ENCODE measurements at places on chromosomes 6 and 20. TPM values are rescaled to one million over a fixed set of nuclear protein-coding genes. Genes with fewer than 3 reads are reported as not detected.
A peak's percentile ranks its signal among the peaks of the same experiment; 100 is the strongest.

- no peak for DNase-seq
These were observed 46.6 kb downstream of the MOXD1 start for GRCh38 chr6:132354517-132355167.

DNA sequence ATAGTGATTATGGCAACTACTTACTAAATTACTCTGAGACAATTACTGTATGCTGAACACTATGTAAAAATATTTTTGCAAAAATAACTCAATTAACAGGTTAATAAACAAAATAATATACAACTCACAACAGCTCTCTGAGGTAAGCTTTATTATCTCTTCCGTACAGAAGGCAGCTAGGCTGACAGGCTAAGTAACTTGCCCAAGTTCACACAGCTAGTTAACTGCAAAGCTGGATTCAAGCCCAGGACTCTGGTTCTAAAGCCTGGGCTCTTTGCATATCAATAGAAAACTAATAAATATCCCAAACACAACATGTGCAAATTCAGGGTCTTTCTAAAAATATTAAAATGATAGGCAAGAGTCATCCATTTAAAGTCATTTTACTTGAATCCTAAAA, 169.5 kb upstream of the BEND3 start:
- no peak for DNase-seq

- no peak for DNase-seq
These were observed 238.5 kb downstream of the TBX18 start for GRCh38 chr6:84525907-84526306.

GRCh38 chr20:39259010-39259803, 297.1 kb downstream of the DHX35 start:
- peak; percentile 9 for DNase-seq

- DNase-seq: peak; percentile 50
These were observed 47.7 kb downstream of the PYGB start for GRCh38 chr20:25295386-25296093.

DNA sequence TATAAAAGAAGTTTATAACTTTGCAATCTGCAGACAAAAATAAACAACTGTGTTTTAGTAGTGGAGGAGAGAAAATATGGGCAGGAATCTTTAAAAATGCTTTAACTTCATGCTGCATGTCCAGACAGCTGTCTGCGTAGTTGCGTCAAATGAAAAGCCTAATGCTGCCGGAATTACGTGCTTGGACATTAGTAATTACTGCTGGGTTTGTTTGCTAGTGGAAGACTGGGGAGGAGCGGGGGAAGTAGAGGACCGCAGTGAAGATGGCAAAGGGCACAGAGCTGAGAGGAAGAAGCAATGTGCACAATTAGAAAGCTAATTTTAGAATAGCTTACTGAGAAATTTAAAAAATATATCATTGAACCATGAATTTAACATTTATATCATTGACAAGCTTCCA, 2.4 kb downstream of the SNAP25 start:
- DNase-seq: no peak

- no peak for DNase-seq
These were observed 70.3 kb downstream of the NKAIN2 start for GRCh38 chr6:123873974-123874373.

DNA sequence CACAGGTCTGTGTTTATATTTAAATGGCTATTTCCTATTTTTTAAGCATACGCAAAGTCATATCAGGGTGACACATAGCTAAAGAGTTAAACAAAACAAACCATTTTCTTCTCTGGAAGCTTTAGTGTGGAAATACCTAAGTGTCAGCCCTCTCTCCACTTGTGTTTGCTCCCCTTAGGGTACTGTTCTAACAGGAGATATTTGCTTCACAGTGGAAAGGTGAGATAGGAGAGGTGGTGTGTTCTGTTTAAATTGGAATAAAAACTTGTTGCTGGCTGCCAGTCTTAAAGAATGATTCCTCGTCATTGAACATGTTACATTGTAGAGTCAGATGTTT, 18.9 kb downstream of the PHACTR2 start:
- DNase-seq: no peak

DNA sequence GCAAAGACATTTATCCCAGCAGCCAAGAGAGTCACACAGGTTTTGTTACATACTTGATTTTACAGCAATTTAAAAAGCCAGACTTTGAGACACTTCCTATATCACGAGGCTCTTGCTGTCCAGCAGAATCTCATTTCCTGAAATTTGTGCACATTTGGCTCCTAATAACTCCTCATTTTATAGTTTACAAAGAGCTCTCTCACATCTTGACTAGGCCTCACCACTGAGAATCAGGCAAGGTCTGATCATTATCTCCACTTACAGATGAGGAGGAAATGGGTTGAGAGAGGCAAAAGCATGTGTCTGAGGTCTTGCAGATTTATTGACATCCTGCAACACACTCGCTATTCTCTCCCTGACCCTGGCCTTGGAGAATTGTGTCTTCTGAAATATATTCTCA, 426.8 kb downstream of the MAFB start:
- no peak for DNase-seq

GRCh38 chr6:85192596-85192995, 257.3 kb upstream of the NT5E start:
- DNase-seq: no peak

GRCh38 chr20:54475334-54476168, at the start of gene DOK5:
TSS of gene DOK5 (plus strand) at chr20:54475593. CDS start at chr20:54475947, 354 bp downstream.
- DNase-seq: peak; percentile 64

DNA sequence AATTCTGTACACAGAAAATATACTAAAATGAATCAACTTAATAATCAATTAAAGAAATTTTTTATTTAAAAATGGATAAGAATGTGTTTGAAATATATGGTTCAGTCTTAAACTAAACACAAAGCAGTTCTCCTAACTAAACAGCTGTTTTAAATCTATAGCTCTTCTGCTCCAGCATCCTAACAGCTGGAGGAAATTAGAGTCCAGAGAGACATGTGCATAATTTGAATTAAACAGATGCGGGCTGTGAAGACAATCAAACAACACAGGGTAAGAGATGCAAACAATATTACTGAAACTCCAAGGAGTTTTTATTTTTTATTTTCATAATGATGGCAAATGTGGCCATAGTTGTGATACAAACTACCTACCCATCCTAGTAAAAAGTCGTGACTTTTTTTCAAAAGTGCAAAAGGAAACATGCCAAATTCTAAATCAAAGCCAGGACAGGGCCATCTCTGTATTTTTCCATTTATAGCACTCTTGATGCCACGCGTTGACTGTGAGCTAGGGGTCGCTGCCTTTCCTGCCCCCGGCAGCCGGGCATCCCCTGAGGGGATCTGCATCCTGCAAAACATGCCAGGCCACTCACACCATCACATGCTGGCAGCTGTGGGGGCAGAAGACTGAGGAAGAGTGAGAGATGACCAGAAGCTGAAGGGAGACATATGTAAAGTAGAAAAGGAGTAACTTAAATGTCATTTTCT, 310.6 kb downstream of the PRKN start:
- DNase-seq: no peak

GRCh38 chr6:133768656-133769295, 120.1 kb upstream of the TCF21 start:
- no peak for DNase-seq

GRCh38 chr20:62020935-62021701, 44.6 kb downstream of the TAF4 start:
- no peak for DNase-seq

DNA sequence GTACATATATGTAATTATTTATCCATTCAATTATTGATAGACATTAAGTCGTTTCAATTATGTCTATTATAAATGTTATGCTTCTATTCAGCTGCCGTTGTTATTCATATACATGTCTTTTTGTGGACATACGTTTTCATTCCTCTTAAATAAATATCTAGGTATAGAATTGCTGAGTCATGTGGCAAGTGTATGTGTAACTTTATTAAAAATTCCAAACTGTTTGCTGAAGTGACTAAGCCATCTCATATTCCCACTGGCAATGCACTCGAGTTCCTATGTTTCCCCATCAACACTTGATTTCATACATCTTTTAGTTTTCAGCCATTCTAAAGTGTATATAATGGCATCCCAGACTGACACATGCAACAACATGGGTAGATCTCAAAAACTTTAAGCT, 739.7 kb upstream of the POU3F2 start:
- DNase-seq: no peak

DNA sequence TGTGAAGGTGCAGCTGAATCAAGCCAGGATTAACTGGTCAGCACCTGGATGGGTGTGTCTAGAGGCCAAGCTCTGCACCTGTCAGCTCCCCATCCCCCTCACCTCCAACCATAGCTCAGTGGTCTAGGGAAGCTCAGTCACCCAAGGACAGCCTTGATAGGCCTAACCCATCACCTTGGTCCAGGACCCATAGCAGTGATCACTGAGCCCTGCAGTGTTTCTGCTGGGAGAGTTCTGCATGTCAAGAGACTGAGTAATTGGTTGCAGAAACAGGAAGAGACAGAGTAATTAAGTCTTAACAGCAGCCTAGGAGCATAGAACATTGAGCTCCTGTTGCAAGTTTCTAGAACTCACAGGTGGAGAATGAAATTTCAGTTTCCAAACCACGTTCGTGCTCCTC, 18.7 kb upstream of the RALGAPB start:
- no peak for DNase-seq

DNA sequence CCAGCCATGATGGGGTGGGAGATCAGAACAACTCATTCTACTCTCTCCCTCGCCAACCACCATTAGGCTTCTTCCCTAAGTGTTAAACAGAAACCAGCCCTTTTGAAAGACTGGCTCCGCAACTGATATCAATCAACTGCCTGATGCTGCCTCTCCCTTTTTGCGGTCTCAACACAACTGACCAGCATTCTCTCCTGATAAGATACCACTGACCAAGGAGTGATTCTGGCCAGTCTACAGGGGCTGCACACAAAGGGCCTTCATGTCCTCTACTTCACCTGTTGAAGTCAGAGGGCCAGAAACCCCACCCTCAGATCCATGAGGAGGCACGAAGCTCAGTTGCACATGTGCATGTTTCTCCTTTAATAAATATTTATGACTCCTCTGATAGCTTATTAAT, 145.1 kb downstream of the CD24 start:
- no peak for DNase-seq

DNA sequence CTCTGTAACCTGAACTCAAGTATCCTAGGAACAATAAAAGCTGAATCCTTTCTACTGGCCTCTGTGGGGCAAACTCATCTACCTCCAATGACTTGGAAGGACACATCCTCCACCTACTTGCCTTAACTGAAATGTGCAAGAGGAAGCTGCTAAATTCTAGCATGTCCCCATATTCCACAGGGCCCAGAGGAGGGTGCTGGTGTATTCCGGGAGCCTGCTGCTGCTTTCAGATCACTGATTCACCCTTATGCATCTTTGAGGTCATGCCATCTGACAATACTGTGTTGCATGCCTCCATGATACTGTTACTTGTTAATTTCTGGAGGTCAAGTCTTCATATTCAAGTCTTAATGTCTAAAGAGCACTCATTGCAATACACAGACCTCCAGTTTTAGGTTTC, 40.3 kb downstream of the LYRM4 start:
- DNase-seq: no peak

DNA sequence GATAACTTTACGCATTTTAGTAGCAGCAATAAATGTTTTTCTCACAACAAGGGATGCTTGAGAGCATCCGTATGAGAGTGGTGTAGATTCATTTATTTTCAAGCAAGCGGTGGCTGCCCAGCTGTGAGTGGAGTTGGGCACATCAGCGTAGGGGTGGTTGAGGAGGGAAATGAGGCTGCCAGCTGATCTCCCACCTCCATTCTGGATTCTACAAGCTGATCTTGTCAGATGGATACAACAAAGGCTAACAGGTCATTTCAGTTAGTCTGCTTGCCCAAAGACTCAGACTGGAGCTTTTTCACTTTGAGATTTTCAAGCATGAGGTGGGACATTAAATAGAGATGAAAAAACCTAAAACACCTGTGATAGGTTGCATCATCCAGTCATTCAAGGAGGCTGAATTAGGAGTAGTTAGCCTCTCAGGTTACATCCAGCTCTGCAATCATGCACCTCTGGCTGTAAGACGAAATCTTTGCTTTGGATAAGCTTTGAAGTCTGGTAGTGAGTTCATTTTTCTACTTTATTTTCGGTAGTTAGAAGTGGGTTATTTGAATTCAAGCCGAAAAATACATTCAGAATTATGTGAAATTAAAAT, 1.9 kb upstream of the BACH2 start:
- DNase-seq: no peak

- no peak for DNase-seq
These were observed 4.7 kb downstream of the CDKN1A start for GRCh38 chr6:36683145-36683655.

GRCh38 chr6:147991961-147992360, 350.7 kb upstream of the SASH1 start:
- no peak for DNase-seq

GRCh38 chr6:134453792-134454510, 136.0 kb upstream of the SGK1 start:
- no peak for DNase-seq

GRCh38 chr6:123838505-123839234, 35.0 kb downstream of the NKAIN2 start:
- no peak for DNase-seq

DNA sequence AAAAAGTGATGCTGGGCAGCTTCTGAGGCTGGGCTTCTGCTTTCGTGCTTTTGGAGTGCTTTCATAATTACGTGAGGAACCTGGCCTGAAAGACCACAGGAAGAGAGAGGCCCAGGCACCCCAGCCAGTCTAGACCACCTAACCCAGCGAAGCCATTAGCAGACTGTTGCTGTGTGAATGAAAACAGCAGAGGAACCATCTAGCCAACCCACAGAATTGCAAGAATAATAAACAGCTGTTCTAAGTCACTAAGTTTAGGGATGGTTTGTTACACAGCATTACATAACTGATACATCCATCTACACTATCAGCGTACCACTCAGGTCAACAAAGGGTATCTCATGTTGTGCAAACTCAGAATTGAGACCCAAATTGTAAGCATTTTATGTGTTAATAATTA, 34.5 kb downstream of the FGD2 start:
- DNase-seq: no peak

- DNase-seq: no peak
These were observed 81.1 kb downstream of the PSMG4 start for GRCh38 chr6:3339811-3340210.

NR2E1 gene
- total RNA-seq: not detected

COL19A1 gene
- total RNA-seq: not detected

SIRPA gene
- 6.0 TPM for total RNA-seq

STK38 gene
- total RNA-seq: 17.5 TPM

EDN1 gene
- 2.1 TPM for total RNA-seq

LTA gene
- not detected for total RNA-seq

KCNG1 gene
- 13.2 TPM for total RNA-seq

ELOVL4 gene
- 10.1 TPM for total RNA-seq

DBNDD2 gene
- 39.1 TPM for total RNA-seq

LAMA4 gene
- 1.0 TPM for total RNA-seq

CALHM5 gene
- 0.02 TPM for total RNA-seq

FGD2 gene
- total RNA-seq: 0.09 TPM

PRDM13 gene
- 0.15 TPM for total RNA-seq
